Purkinje cell (primary cell): ENCODE measurements at places on chromosomes 4 and X. TPM values are rescaled to one million over a fixed set of nuclear protein-coding genes. Genes with fewer than 3 reads are reported as not detected.

The FRMD7 gene
- polyA plus RNA-seq = not detected in 2 replicates

The PDLIM3 gene
- 21.9 and 24.5 TPM in 2 replicates for polyA plus RNA-seq

The CLCN4 gene
- polyA plus RNA-seq = 63.8 and 76.4 TPM in 2 replicates

The WDR44 gene
- polyA plus RNA-seq = 7.7 and 14.8 TPM in 2 replicates

The F11 gene
- not detected in 2 replicates for polyA plus RNA-seq

The SUPT20HL1 gene
- not detected in 2 replicates for polyA plus RNA-seq

The HAND2 gene
- polyA plus RNA-seq = not detected in 2 replicates

The KLHL13 gene
- polyA plus RNA-seq = 71.4 and 94.6 TPM in 2 replicates

The MAPK10 gene
- 117 and 144 TPM in 2 replicates for polyA plus RNA-seq

The CLIC2 gene
- 1.1 and 6.7 TPM in 2 replicates for polyA plus RNA-seq

The POLN gene
- polyA plus RNA-seq = 2.8 and 9.1 TPM in 2 replicates

The XK gene
- 8.1 and 9.0 TPM in 2 replicates for polyA plus RNA-seq

The NLRP2B gene
- not detected in 2 replicates for polyA plus RNA-seq

The NWD2 gene
- polyA plus RNA-seq = 21.9 and 25.4 TPM in 2 replicates

The NAA11 gene
- polyA plus RNA-seq = not detected in 2 replicates

The GSPT2 gene
- 17.6 and 39.0 TPM in 2 replicates for polyA plus RNA-seq

The JCHAIN gene
- polyA plus RNA-seq = 0.34 TPM in 1 of 2 replicates, not detected in the other

The CXorf49 gene
- not detected in 2 replicates for polyA plus RNA-seq

The SCML2 gene
- 2.4 and 2.6 TPM in 2 replicates for polyA plus RNA-seq

The PNMA5 gene
- polyA plus RNA-seq = 0.32 TPM in 1 of 2 replicates, not detected in the other

The FOXR2 gene
- not detected in 2 replicates for polyA plus RNA-seq

The NKX6-1 gene
- not detected in 2 replicates for polyA plus RNA-seq

The CYBB gene
- 0.08 TPM in 1 of 2 replicates, not detected in the other for polyA plus RNA-seq

The EMCN gene
- polyA plus RNA-seq = 3.4 TPM in 1 of 2 replicates, not detected in the other

The MAGEA2 gene
- not detected in 2 replicates for polyA plus RNA-seq

The FGFR3 gene
- 1.1 and 2.1 TPM in 2 replicates for polyA plus RNA-seq

The RNF128 gene
- 9.4 and 13.6 TPM in 2 replicates for polyA plus RNA-seq

The PSAPL1 gene
- not detected in 2 replicates for polyA plus RNA-seq

The AMTN gene
- polyA plus RNA-seq = not detected in 2 replicates

The OPRPN gene
- polyA plus RNA-seq = not detected in 2 replicates

The SLC9B1 gene
- polyA plus RNA-seq = 0.64 and 1.8 TPM in 2 replicates

The RHOXF1 gene
- 1.8 TPM in 1 of 2 replicates, not detected in the other for polyA plus RNA-seq

The RBM46 gene
- 0.32 TPM in 1 of 2 replicates, not detected in the other for polyA plus RNA-seq

The DOK7 gene
- not detected in 2 replicates for polyA plus RNA-seq

The NPNT gene
- polyA plus RNA-seq = 0.55 TPM in 1 of 2 replicates, not detected in the other

The PRR32 gene
- polyA plus RNA-seq = not detected in 2 replicates

The PLAC1 gene
- polyA plus RNA-seq = not detected in 2 replicates

The MCTS1 gene
- 147 and 203 TPM in 2 replicates for polyA plus RNA-seq

The TMPRSS11A gene
- 0.60 and 1.2 TPM in 2 replicates for polyA plus RNA-seq

The ABCG2 gene
- polyA plus RNA-seq = 0.76 and 2.0 TPM in 2 replicates

The PNMA6A gene
- 8.3 and 14.3 TPM in 2 replicates for polyA plus RNA-seq

The TCP11X2 gene
- not detected in 2 replicates for polyA plus RNA-seq

The OPN1LW gene
- polyA plus RNA-seq = not detected in 2 replicates

The RNF212 gene
- polyA plus RNA-seq = 0.39 and 3.2 TPM in 2 replicates

The SSX2B gene
- polyA plus RNA-seq = not detected in 2 replicates

The AMOT gene
- polyA plus RNA-seq = 7.7 and 7.9 TPM in 2 replicates

The MED12 gene
- polyA plus RNA-seq = 0.77 and 1.0 TPM in 2 replicates

The RGN gene
- 9.6 and 21.0 TPM in 2 replicates for polyA plus RNA-seq

The HOPX gene
- polyA plus RNA-seq = 511 and 644 TPM in 2 replicates

The PGRMC1 gene
- polyA plus RNA-seq = 117 and 152 TPM in 2 replicates

The TAF7L gene
- polyA plus RNA-seq = 0.18 TPM in 1 of 2 replicates, not detected in the other
